ENCODE measurements at places on chromosomes 12 and 14. TPM values are rescaled to one million over a fixed set of nuclear protein-coding genes. Genes with fewer than 3 reads are reported as not detected.

CEBPE gene
- under 0.01 TPM for total RNA-seq

VRTN gene
- not detected for total RNA-seq

KRT79 gene
- 1.6 TPM for total RNA-seq

AQP2 gene
- not detected for total RNA-seq

REP15 gene
- total RNA-seq, result 1.0 TPM

GYS2 gene
- total RNA-seq, result not detected

CIDEB gene
- total RNA-seq, result 4.7 TPM

EEF1AKMT3 gene
- total RNA-seq, result 4.2 TPM

CCER1 gene
- not detected for total RNA-seq

FAR2 gene
- 12.5 TPM for total RNA-seq

PTGES3 gene
- total RNA-seq, result 85.1 TPM

AKAP3 gene
- 1.0 TPM for total RNA-seq

KRT72 gene
- not detected for total RNA-seq

PLEKHD1 gene
- total RNA-seq, result under 0.01 TPM

SLC35F4 gene
- not detected for total RNA-seq

SSPN gene
- 56.9 TPM for total RNA-seq

KRT85 gene
- total RNA-seq, result 0.52 TPM

LEMD3 gene
- 30.8 TPM for total RNA-seq

CSRP2 gene
- total RNA-seq, result 20.4 TPM

LRP1 gene
- 118 TPM for total RNA-seq

IQSEC3 gene
- total RNA-seq, result 1.0 TPM

AMIGO2 gene
- total RNA-seq, result 1.6 TPM

ARHGEF25 gene
- 23.0 TPM for total RNA-seq

IFI27L1 gene
- total RNA-seq, result 5.7 TPM
